SK-N-SH (cell line): ENCODE measurements at places on chromosomes 3 and 15. TPM values are rescaled to one million over a fixed set of nuclear protein-coding genes. Genes with fewer than 3 reads are reported as not detected.

COL8A1 gene
- 4.0 and 16.7 TPM in 2 replicates for polyA plus RNA-seq

CIAO2A gene
- 53.0 and 65.3 TPM in 2 replicates for polyA plus RNA-seq

TLR9 gene
- 0.12 TPM in 1 of 2 replicates, not detected in the other for polyA plus RNA-seq

SLC7A14 gene
- polyA plus RNA-seq = 2.5 and 2.7 TPM in 2 replicates

CCR5 gene
- polyA plus RNA-seq = not detected in 2 replicates

PROK2 gene
- polyA plus RNA-seq = not detected in 2 replicates

CFAP92 gene
- polyA plus RNA-seq = not detected in 2 replicates

SATB1 gene
- 8.5 and 12.6 TPM in 2 replicates for polyA plus RNA-seq
